ENCODE measurements at places on chromosomes 7 and 10.

- no peak for DNase-seq
Measured at GRCh38 chr7:41437257-41438196, 265.4 kb downstream of the INHBA start.

GRCh38 chr7:86785641-86786040, 141.9 kb downstream of the GRM3 start:
- no peak for DNase-seq

- DNase-seq: no peak
Measured at GRCh38 chr7:36286226-36286625, 103.4 kb upstream of the ANLN start.

- no peak for DNase-seq
Measured at GRCh38 chr7:28132959-28133870, 47.4 kb downstream of the JAZF1 start.

GRCh38 chr10:61894133-61894532, 7.4 kb upstream of the ARID5B start:
- DNase-seq: no peak

DNA sequence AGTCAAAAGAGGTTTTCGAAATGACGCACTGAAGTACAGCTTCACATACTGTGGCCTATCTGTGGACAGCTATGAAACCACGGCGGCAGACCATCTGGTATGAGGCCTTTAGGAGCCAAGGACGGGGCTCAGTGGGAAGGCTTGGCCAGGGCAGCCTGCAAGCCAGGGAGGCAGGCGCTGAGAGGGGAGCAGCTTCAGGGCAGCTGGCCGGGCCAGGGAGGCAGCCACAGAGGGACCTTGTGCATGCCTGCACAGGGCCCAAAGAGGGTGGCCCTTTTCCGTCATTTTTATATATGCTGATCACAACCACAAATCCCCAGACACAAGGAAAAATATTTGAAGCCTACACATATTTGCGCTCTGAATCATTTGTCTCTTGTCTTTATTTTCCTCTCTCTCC, 13.5 kb downstream of the CALD1 start:
- no peak for DNase-seq

DNA sequence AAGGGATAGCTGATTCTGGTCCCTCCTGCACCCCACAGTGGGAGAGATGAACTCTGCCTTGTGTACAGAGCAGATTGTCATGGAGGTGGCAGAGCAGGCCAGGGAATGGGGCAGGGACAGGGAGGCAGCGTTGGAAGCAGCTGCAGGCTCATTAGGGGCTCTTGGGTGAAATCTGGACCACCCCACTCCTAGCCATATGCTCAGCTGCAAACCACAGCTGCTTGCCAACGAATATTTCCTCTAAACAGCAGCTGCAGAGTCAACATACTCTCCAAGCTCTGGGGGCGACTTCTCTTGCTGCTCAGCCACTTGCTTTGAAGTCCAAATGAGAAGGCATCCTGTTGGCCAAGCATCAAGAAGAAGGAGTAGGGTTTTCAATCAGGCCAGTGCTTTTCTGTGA, 302.3 kb upstream of the AUTS2 start:
- no peak for DNase-seq

- no peak for DNase-seq
Measured at GRCh38 chr7:98463837-98464557, 63.1 kb upstream of the BAIAP2L1 start.

GRCh38 chr7:127677433-127678230, 25.6 kb downstream of the SND1 start:
- no peak for DNase-seq

DNA sequence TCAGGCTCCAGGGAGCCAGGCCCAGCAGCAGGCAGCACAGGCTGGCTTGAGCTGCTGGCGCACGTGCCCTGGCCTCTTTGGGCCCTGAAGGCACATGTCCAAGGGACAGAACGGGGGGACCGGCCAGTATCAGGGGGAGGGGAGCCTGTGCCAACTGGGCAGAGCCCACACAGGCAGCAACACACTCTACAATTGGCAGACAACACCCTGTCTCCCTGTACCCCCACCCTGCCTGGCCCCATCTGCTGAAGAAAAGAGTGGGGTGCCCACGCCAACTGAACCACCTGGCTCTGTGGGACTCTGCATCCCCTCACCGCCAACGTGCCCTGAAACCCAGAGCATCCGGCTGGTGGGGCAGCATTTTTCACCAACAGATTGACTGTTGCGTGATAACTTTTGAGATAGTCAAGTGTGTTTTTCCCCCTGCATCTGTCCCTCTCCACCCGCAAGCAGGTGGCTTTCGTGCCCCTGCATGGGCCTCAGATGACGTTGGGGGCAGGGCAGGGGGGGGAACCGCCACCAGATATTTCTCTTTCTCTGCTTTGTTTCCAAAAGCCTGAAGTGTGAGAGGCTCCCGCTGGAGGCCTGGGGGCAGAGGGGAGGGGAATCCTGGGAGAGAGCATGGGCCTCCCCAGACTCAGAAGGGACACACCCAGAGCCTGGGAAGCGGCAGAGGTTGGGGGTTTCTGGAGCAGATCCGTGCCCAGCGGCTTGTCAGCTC, 21.8 kb downstream of the SLIT1 start:
- DNase-seq: no peak

GRCh38 chr7:68250143-68250542, 1253.5 kb downstream of the TYW1 start:
- no peak for DNase-seq

DNA sequence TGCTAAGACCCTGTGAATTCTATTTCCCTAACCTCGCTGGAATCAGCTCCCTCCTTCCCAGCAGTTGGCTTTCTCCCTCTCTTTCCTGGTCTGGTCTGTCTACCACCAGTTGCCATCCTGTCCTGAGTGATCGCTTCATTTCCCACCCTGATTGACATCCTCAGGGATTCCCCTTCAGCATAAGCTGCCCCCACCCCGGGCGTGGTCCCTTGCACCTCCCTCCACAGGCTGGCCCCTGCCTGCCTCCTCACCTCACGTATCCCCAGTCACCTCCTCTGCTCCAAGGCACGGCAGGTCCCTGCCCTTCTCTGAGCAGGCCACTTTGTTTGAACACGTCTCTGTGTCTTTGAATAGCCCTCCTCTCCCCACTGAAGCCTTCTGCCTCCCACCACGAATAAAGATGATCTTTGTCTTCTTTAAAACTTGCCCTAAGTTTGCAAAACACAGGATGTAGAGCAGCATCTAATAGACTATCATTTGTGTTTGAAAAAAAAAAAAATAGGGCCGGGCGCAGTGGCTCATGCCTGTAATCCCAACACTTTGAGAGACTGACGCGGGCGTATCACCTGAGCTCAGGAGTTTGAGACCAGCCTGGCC, 233.5 kb downstream of the CUX1 start:
- DNase-seq: no peak

- no peak for DNase-seq
Measured at GRCh38 chr7:159096736-159097581, 47.7 kb downstream of the VIPR2 start.

DNA sequence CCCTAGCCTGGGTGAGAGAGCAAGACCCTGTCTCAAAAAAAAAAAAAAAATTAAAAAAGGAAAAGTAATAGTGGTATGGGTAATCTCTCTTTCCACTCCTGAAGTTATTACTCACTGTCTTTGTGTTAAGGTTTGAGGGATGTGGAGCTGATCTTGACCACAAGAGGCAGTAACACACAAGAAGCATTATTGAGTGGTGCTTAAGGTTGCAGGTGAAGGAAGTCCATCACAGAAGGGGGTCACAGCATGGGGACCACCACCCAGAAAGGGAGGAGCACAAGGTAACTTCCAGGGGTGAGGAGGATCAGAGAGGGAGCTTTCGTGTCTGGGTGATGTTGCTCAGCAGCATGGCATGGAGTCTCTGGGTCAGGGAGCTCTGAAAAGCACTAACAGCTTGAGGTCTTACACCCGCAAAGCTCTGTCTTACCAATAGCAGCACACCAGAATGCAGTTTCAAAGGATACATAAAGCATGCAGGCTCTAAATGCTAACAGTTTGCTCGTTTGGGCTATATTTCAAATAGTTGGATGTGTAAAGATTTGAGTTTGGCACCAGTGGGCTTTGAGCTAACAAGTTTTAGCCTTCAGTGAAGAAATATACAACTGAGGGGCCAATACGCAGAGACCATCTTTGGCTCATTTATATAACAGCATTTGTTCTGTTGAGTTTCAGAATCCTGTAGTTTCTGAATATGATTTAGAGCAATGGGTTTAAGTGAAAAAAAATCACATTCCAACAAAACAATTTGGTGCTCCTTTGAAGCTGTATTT, 100.4 kb upstream of the DNAJC1 start:
- no peak for DNase-seq

DNA sequence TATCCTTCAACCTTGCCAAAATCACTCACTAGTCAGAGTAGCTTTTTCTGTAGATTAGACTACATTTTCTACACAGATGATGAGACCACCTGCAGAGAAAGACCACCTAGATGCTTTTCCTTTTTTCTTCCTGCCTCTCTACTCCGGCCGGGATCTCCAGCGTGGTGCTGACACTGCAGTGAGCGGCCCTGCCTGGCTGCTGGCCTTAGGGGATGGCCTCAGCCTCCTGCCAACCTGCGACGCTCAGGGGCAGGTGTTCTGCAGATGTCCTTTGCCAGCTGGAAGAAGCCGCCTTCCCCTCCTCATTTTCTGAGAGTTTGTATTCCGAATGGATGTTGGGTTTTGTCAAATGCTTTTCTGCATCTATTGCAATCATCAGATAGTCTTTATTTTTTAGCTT, 43.5 kb upstream of the NKX6-2 start:
- DNase-seq: no peak

DNA sequence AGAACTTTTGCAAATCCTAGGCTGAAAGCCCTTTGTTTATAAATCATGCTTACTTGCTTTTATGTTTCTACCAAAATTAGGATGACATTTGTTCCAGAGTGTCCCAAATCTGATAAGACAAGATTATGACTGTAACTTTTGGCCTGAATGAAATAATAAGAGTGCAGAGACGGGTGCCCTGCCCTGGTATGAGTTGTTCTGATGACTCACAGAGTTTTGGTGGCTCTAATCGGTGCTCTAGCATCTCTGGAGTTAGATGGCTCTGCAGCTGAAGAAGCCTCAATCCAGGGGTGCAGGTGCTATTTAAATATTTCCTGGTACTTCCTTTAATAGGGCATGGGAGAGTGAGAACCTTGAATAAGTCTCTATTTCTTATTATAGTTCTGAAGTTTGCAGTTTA, 102.2 kb upstream of the ELMO1 start:
- DNase-seq: no peak

GRCh38 chr10:43440463-43441134, 3.7 kb downstream of the ZNF487 start:
- DNase-seq: no peak

GRCh38 chr10:118106426-118106825, 59.7 kb upstream of the RAB11FIP2 start:
- peak; percentile 11 for DNase-seq

DNA sequence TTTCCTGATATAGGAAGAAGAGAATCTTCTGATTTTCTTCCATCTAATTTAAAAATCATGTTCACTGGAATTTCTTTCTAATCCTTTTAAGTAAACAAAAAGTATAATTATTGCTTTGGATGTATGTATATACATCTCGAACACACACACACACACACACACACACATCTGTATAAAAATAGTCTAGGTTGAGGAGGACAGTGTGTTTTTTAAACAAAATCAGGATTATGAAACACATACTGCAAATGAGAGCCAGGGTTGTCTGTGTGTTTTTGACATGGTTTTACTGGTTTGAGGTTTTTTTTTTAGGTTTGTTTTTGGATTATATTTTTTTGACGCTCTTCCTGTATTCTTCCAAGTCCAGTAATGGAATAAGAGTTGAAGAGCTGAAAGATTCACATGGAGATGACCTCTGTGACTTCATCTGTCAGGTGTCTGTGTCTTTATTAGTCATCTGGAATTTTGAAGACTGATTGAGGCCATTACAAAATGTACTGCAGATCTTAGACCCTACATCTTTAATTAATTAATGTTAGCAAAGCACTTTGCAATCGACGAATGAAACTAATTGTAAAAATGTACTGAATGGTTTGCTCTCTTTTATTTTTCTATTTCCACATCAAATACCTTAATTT, 237.1 kb downstream of the SUGCT start:
- DNase-seq: no peak

GRCh38 chr10:80410578-80411145, 2.3 kb downstream of the PRXL2A start:
- DNase-seq: no peak

- no peak for DNase-seq
Measured at GRCh38 chr7:2362385-2363088, 7.9 kb downstream of the EIF3B start.

- no peak for DNase-seq
Measured at GRCh38 chr10:128775743-128776142, 649.5 kb upstream of the MKI67 start.

GRCh38 chr10:102656791-102657371, 12.6 kb downstream of the TRIM8 start:
- no peak for DNase-seq

GRCh38 chr10:14613588-14613920, 161.1 kb downstream of the FAM107B start:
- DNase-seq: no peak

GRCh38 chr7:122550545-122550944, 148.4 kb downstream of the RNF133 start:
- DNase-seq: no peak

DNA sequence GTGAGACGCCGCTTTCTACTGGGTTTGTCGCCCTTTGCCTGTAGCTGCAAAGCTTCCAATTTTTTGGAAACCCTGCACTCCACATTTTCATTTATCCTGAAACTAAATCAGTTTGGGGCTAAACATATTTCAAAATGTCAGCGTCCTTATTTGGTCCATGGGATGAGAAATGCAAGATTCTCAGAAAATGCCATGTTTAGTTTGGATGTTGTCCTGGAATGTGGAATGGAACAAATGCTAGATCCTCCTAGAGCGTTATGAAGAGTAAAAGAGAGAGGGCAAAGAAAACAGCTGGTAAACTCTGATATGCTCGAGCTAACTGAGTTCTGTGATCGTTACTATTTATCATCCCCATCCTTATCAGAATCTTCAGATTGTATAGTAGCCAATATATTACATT, 236.9 kb downstream of the KLF6 start:
- no peak for DNase-seq

- no peak for DNase-seq
Measured at GRCh38 chr7:75820688-75821087, 7.1 kb upstream of the CCL24 start.

DNA sequence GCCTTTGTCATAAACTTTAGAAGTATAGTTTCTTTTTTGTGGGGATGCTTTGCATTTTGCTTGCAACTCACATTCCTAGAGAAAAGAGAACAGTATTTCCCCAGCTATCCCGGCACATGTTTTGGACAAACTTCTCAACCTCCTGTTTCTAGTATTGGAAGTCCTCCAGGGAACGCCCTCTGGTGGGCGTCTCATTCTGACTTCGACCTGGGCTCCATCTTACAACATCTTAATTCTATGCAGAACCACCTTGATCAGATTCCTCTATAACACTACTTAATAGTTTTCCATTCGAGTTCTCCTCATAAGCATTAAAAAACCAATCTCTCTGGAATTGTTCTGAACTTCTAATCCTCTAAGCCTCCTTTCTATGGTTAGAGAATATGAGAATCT, 139.5 kb upstream of the FZD8 start:
- DNase-seq: no peak

- no peak for DNase-seq
Measured at GRCh38 chr7:152501506-152501905, 65.7 kb upstream of the KMT2C start.
